Amniotic epithelial cell (primary cell): ENCODE measurements at places on chromosomes 1 and 21.

DNA sequence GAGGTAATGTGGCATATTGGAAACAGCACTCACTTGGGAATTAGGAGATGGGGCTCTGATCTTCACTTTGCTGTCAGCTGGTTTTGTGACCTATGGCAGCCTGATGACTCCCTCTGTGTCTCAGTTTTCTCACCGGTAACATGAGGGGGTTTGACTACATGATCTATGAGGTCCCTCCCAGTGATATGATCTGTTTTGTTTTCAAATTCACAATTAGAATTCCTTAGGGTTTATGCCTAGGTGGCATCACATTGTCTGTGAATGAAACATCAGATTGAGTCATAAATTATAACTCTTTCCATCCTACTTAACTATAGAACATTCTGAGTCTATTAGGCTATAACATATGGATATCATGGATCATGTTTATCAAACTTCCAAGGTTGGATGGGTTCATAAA lies 386.6 kb downstream of the PTBP2 start:
- peak; percentile 16 for DNase-seq

- no peak for DNase-seq
Observed at GRCh38 chr1:147626291-147626690, 44.0 kb downstream of the ACP6 start.

- DNase-seq: no peak
Observed at GRCh38 chr1:167229719-167230385, 9.2 kb downstream of the POU2F1 start.

- peak; percentile 64 for DNase-seq
Observed at GRCh38 chr1:110619412-110620249, 13.5 kb upstream of the KCNA2 start.

GRCh38 chr1:160161965-160162705 lies 10.7 kb downstream of the ATP1A4 start:
- peak; percentile 15 for DNase-seq

- no peak for DNase-seq
Observed at GRCh38 chr1:16153096-16153998, 2.5 kb downstream of the EPHA2 start.

- no peak for DNase-seq
Observed at GRCh38 chr1:13483946-13484345, 29.9 kb downstream of the LRRC38 start.

DNA sequence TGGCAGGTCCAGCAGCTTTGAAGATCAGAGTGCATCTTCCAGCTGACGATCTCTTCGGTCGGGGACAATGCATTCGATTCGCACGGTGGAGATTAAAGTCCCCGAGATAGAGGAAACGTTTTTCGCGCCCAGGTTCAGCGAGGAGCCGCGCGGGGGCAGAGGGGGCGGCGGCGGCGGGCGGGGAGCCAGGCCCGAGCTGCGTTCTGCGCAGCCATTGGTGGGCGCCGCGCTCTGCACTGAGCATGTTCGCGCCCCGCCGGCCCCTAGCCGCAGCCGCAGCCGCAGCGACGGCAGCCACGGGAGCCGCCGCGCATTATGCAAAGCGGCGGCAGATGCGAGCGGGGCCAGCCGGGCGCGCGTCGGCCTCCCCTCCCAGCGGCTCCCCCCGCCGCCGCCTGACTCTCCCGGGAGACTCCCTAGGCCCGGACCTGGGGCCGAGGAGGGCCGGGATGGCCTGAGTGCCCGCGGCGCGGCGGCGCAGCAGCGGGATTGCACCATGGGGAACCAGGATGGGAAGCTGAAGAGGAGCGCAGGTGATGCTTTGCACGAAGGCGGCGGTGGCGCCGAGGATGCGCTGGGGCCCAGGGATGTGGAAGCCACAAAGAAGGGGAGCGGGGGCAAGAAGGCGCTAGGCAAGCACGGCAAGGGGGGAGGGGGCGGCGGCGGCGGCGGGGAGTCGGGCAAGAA lies at the start of gene FMN2:
TSS of gene FMN2 (plus strand) at position 270 of the 687 bp plus-strand sequence. CDS start at position 497, 227 bp downstream.
- no peak for DNase-seq

DNA sequence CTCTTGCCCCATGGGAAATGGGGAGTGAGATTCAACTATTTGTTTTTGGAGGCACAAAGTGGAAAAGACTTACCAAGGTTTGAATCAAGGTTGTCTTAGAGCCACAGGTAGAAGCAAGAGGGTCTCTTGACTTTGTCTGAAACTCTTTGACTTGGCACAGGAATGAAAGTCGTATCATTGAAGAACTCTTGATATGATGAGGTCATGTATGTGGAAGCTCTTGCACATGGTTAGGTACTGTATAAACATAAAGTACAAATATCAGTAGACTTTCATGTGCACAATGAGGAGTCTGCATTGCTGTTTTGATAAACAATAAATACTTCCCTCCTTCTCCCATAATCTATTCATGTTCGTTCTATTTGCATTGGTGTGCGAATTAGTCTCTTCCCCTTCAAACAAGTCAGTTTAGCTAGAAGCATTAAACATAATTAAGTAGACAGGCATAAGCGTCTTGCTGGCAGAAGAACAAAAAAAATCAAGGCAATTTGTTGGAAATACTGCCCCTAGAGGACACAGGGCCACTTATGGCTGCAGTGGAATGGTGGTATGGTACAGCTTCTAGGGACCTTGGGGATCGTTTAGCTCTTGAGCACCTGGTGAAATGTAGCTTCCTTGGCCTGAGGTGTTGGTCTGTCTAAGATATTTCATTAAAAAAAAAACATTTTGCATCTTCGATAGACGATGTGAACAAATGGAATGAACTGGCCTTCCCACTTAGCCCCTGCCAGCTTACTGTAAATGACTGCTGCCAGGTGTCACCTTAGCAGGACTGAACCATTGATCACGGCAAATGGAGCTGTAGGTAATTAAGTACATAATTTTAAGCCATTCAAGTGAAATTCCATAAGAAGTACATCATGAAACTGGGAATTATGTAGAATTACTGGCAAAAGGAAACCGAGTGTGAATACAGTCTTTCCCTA lies 218.0 kb upstream of the GALNT2 start:
- DNase-seq: peak; percentile 33

GRCh38 chr1:243598433-243598832 lies 251.6 kb downstream of the AKT3 start:
- peak; percentile 97 for DNase-seq

DNA sequence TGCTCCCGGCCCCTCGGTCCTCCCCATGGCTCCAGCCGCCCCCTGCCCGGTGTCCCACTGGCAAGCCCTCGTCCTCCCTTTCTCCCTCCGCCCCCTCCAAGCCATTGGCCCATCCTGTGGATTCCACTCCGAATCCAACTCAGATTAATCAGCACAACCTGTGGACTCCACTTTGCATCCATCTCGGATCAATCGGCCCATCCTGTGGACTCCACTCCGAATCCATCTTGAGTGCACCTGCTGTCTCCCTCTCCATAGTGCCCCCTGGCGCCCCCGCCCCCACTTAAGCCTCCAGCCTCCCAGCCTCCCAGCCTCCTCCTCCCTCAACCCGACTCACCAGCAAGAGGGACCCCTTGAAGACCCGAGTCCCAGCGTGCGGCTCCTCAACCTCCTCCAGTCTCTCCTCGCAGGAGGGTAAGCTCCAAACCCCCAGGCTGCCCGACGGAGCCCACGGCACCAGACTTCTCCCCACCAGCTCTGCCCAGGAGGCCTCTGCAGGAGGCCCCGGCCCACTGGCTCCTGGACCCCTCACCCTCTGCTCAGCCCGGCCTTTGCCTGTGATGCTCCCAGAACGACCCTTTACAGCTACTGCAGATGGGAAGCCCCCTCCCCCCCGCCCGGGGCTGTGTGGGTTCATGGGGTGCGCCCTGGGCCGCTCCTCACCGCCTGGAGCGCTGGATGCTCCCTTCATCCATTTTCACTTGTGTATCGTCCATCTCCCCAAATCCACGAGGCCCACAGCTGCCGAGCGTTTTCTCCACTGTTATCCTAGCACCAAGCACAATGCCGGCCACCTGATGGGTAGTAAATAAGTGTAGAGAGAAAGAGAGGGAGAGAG lies 40.6 kb upstream of the TSPEAR start:
- DNase-seq: no peak

GRCh38 chr1:5993556-5994491 lies 1.6 kb upstream of the NPHP4 start:
- DNase-seq: no peak

DNA sequence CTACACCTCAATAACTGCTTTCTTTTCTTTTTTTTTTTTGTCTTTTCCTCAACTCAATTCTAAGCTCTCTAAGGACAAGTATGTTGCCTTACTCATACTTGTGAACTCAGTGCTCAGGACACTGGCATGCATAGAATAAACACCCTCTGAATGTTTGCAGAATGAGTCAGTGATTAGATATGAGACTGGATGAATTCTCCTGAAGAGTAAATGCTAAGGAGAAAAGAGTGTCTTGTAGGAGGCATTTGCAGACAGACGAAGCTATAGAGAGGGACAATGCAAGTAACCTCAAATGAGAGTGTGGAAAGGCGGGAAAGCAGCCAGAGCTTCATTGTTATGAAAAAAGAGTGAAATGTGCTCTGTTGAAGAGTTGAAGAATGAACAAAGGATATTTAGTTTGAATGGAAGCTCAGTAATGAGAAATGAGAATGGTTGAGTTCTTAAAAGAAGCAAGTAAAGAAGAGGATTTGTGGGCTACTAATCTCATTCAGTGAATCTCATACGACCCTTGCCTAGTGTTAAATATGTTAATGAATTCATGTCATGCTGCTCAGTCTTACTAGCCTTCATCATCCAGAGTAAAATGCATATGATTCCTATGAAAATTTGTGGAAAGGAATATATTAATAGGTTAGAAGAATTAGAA lies 166.1 kb upstream of the DPYD start:
- peak; percentile 98 for DNase-seq

DNA sequence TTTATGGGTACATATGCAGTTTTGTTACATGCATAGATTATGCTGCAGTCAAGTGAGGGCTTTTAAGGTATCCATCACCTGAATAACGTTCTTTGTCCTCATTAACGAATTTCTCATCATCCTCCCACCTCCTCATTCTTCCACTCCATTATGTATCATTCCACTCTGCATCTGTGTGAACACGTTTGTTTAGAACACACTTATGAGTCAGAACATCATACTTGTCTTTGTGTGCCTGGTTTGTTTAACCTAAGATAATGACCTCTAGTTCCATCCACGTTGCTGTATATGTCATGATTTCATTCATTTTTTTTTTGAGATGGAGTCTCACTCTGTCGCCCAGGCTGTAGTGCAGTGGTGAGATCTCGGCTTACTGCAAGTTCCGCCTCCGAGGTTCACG lies 6.7 kb upstream of the MPC2 start:
- no peak for DNase-seq

GRCh38 chr1:185960422-185961321 lies 226.5 kb downstream of the HMCN1 start:
- DNase-seq: no peak

- no peak for DNase-seq
Observed at GRCh38 chr1:178188306-178188705, 94.4 kb downstream of the RASAL2 start.

GRCh38 chr21:46191686-46192575 lies 7.7 kb upstream of the SPATC1L start:
- DNase-seq: no peak

DNA sequence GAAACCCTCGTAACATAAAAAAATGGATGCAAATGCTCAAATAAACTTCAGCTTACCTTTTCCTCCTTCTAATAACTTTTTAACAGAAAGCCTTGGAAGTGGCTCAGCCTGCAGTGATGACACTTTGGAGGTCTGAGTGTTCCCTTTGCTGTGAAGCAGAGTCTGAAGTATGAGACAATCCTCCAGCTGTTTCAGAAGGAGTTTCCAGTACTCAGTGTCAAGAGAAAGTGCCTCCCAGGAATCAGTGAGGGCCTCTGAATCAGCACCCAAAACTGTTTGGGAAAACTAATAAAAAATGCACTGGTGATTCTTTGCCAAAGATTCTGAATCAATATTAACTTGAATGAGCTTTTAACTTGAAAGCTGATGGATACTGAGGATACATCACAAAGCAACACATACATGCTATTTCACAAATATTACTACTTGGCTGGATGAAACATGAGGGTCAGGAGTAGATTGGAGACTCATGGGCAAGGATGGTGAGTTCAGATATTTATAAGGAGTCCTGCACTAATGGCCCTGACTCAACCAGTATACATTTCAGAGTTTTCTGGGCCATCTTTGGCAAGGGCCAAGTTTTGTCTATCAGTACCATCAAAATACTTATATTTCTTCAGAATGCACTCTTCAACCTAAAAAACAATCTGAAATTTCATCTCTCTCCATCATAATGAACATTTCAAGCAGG lies 77.0 kb downstream of the IARS2 start:
- DNase-seq: no peak

DNA sequence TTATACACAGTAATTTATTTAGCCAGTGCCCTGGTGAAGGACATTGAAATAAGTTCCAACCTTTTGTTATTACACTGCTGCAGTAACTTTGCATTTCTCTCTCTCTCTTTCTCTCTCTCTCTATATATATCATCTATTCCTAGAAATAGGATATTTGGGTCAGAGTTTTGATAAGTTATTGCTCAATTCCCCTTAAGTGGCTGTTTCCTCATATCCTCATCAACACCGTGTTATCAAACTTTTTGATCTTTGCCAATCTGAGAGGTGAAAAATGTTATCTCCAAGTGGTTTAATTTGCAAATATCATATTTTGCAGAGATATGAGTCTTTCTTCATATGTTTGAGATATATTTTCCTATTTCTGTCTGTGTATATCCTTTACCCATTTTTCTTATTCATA lies 1.6 kb upstream of the SRSF4 start:
- no peak for DNase-seq

GRCh38 chr1:5369223-5369622 lies 623.0 kb downstream of the NPHP4 start:
- no peak for DNase-seq

DNA sequence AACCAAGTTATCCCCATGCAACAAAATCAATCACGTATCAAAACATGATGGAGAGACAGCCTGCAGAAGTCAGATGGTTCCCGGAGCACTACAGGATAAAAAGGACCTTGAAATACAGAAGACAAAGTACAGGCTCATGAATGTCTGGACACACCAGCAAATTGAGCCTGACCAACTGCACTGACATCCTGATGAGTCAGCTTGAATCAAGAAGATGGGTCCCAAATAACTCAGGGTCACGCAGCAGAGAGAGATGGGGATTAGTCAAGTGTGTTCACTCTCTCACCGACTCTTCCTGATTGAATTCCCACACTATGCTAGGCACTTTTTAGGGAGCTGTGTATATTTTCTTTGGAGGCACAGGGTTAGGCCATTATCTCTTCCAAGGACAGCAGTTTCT lies 71.1 kb upstream of the DIRAS3 start:
- DNase-seq: peak; percentile 75

DNA sequence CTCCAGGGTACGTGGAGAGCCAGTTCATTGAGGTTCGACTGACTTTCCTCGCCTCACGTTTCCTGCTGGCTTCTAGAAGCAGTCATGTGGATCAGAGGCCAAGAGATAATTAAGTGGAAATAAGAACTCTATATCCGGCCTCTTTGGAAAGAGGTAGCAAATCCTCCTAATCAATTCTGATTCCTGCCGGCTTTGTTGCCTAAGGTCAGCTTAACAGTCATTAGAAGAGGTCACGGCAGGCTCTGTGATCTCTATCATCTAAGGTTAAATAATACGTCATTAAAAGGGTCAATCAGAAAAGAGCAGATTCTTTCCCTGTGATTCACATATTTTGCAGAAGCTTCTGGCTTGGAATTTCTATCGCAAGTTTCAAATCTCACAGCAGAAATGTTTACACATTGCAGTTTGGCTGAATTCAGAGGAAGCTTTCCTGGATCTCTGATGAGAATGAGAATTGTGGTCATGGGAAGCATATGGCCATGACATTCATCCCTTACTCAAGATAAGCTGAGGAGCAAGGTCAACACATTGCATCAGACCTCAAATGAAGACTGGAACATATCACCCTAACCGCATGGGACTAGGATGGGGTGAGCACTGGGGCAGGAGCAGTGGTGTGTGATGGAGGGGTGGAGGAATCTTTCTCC lies 189.4 kb downstream of the PBX1 start:
- DNase-seq: peak; percentile 100
